ENCODE measurements at places on chromosomes 12 and 14.

DNA sequence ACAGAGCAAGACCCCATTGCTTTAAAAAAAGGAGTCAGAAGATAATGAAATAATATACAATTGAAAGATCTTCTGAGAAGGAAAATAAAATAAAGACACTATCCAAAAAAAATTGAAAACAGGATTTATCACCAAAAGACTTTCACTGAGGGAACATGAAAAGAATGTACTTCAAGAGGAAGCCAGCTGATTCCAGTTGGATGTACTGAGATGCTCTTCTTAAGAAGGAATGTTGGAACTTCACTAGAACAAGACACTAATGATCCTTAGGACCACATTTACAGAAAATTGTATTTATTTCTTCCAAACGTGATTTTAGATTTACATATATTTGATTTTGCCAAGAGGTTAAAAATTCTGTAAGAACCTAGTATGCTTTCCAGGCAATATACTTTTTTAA, 65.6 kb upstream of the CNOT2 start:
- no peak for DNase-seq

DNA sequence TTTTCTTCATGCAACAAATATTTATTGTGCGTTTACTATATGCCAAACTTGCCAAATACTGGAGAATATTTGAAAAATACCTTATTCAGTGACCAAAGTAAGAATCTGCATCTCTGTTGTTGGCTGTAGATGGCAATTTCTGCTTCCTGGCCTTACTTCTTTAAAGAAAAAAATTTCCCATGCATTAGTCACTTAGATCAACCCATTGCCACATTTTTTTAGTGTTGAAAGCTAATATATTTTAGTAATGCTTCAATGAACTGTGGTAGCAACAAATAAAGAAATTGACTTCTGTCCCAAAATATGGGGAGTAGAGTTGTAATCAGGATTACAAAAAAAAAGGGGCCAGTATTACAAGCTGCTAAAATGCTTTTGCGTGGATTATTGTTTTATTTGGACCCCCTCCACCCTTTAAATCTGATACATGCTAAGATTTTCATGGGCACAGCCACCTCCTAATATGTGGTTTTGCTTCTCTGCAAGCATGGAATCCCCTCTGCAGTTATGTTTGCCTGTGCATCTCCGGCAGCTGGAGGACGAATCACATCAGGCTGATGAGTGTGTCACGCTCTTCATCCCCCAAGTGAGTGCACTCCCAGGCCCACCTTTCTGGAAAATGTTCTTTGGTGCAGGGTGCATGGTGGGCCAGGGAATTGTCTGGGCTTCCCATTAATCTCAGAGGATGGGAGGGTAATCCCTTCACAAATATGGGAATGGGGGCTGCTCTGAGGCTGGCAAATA, 38.1 kb upstream of the PTCSC3 start:
- DNase-seq = no peak

GRCh38 chr12:109783135-109783964, 49.8 kb downstream of the TRPV4 start:
- no peak for DNase-seq

- peak; percentile 87 for DNase-seq
Observed at GRCh38 chr12:51923506-51924365, 16.4 kb downstream of the ACVRL1 start.

DNA sequence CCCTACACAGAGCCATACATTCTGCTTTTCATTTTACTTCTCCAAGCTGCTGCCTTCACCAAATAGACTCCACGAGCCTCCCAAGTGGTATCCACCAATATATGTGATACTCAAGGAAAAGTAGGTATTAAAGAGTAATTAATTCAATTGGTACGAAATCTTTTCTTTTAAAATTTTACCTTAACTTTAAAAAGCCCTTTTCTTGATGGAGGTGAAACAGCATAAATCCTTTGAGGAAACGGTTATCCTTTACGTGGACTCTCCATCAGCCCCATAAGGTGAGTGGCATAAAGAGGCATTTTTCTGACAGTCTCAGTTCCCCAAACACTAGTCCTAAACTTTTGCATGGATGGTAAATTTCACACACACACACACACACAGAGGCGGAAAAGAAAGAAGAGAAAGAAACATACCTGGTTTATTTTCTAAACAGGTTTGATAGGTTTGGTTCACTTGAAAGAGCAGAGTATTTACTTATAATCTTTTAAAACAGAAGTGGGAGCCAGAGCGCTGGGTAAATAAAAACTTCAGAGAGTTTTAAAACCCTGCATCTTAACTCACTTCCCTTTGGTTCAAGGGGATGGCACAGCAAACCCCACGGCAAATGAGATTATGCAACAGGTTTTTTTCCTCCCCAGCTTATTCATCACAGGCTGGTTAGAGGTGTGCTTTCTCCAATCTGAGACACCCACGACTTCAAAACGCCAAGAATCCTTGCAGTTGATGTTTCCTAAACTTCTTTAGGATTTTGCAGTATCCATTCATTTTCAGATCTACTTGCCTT, 1.9 kb downstream of the DUSP16 start:
- DNase-seq = peak; percentile 91

- no peak for DNase-seq
Observed at GRCh38 chr12:116598311-116599284, 39.4 kb downstream of the MAP1LC3B2 start.

GRCh38 chr12:69501154-69501895, 31.1 kb downstream of the FRS2 start:
- DNase-seq = no peak

DNA sequence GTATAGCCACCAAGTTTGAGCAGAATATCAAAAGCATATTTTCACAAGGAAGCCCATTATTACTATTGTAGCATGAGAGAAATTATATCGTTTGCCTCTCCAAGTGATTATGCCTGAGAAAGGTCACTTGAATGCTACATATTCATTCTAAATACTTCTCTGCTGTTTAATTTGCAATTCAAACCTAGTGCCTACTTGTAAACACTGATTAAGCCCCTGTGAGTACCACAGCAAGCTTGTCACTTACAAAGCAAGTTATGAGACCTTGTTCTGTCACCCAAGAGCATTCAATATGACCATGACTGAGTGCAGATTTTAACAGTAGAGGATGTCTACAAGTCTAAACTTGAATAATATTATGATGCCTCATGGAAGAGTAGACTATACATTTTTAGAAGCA, 124.7 kb upstream of the SSTR1 start:
- no peak for DNase-seq

- DNase-seq = no peak
Observed at GRCh38 chr12:20398686-20399085, 30.3 kb downstream of the PDE3A start.

- no peak for DNase-seq
Observed at GRCh38 chr14:100580316-100581227, 6.6 kb downstream of the BEGAIN start.

DNA sequence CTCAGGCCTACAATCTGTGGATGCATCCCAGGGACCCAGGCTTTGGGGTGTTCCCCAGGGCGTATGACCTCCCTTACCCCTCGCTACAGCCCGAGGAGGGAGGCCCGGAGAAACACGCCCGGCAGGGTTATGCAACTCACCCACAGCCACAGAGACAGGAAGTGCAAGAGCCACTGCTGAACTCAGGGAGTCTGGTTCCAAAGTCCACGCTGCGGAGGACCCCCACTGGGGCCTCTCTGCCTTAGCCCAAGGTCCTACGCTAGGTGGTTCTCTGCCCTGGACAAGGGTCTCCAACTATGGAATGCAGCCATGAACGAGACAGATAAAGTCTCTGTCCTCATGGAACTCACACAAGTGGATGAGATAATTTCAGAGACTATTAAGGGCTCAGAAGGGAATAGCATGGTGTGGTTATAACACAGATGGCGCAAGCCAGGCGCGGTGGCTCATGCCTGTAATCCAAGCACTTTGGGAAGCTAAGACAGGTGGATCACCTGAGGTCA, 11.3 kb downstream of the SCARB1 start:
- DNase-seq = no peak

DNA sequence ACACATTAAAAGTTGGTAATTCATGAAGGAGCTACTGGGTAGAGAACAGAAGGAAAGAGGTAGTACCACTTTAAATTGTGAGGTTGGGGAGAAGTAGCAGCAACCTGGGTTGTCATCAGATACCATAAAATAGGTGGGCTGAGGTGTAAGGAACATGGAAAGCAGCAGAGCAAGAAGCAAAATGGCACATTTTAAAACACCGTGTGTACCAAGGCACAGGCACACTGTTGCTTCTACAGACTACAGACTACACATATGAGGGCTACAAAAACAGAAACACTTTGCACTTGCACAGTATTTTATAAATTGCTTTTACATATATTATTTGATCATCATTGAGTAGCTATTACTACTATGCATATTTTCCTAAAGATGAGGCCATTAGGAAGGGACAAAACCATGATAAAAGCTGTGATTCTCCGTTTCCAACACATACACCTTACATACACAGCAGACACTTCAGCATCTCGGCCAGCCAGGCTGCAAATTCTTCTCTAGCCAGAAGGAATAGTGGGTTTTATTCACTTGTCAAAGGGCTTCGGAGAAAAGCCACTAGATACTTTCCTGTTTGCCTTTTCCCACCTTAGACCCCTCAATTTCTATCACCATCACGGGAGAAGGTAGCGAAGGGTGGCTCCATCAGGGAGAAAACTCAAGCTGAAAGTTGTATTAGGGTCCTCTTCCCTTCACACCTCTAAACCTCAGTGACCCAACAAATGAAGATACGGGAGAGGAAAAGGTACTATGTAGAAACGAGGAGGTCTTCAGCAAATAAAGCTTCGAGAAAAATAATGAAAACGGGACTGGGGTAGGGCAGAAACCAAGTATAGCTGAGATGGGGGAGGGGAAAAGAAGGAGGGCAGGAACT, 1.6 kb downstream of the PYM1 start:
- peak; percentile 70 for DNase-seq

- no peak for DNase-seq
Observed at GRCh38 chr12:127613056-127613455, 653.9 kb upstream of the TMEM132C start.

- no peak for DNase-seq
Observed at GRCh38 chr12:81284137-81284536, 206.3 kb downstream of the ACSS3 start.

- DNase-seq = no peak
Observed at GRCh38 chr12:82705774-82706173, 19.1 kb downstream of the TMTC2 start.

- no peak for DNase-seq
Observed at GRCh38 chr12:53755451-53755891, 3.7 kb upstream of the CISTR start.

DNA sequence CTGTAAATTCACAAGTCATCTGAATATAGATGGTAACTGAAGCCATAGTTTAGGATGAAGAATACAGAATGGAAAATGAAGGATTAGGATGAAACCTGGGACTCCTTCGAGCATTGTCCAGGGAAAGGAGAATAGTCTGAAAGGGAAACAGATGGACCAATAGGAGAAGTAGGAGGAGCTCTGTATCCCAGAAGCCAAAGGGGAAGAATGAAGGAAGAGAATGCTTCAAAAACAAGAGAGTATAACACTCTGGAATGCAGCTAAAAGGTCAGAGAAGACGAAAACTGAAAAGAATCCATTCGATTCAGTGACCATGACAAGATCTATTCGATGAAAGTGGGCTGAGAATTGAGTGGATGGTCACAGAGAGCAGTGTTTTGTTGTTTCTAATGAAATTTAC, 1.0 kb downstream of the GMFB start:
- DNase-seq = no peak

- DNase-seq = peak; percentile 72
Observed at GRCh38 chr12:47032644-47033043, 46.8 kb upstream of the PCED1B start.

GRCh38 chr12:12482150-12482761, 80.4 kb downstream of the DUSP16 start:
- peak; percentile 88 for DNase-seq

- no peak for DNase-seq
Observed at GRCh38 chr12:54270345-54270744, 9.6 kb downstream of the CBX5 start.

DNA sequence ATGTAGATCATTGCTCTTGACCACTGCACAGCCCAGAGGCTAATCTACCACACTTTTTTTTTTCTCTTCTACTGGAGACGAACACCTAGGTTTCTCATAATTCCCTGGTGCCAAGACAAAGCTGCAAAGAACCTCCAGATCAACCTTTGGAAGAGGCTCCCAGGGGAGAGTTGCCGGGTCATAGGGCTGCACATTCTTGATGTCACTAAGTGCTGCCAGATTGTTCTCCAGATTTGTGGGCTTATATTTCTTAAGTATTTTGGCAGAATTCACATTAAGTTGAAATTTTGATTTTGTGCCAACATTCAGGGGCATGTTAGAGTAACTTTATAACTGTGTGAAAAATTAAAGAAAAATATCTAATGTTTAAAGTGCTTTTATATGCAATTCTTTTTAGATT, 13.5 kb upstream of the PDZRN4 start:
- DNase-seq = no peak

DNA sequence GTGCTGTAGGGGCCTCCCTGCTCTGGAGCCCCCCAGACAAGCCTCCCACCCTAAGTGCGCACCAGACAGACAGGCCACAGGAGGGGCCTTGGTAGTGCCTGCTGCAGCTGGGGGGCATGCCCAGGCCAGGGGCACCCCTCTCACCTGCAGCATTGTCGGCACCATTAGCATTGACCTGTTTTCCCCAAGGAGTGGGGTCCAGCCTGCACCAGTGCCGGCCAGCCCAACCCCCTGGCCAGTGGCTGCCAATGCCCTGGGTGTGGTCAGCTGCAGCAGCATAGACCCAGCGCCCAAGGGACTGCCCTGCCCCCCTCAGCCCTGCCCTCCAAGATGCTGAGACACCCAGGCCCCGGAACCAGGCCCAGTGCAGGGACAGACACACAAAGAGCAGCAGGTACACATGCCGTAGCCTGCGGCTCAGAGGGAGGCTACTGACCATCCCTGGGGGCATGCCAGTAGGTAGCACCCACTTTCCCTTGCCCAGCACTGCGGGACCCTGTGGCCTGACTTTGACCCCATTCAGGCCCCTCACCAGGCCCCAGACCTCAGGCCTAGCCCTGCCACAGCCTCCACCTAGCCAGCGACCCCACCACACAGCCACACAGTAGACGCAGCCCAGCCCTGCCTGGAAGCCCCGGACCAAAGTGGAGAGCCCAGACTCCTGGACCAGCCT, 1.0 kb downstream of the AHNAK2 start:
- no peak for DNase-seq

DNA sequence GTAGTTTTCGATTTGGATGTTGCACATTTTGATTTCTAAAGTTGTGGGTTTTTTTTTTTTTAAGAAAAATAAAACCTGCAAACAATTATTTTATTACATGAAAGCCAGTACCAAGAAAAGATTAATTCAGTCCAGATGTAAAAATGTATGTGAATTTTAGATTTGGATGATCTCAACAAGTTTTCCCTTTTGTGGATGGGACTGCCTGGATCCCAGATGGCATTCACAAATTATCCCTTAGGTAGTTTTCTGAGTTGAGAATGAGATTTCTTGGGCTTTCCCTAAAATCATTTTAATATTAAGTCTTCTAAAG, 2.8 kb downstream of the FRMD6 start:
- DNase-seq = no peak

Data from activated CD4-positive, alpha-beta T cell treated with anti-CD3 and anti-CD28 coated beads, Interleukin-2, amount 10 ng/mL, durations not matched to agents 24 days and 14 days (primary cell).